ENCODE measurements at places on chromosomes 2 and 18.

DNA sequence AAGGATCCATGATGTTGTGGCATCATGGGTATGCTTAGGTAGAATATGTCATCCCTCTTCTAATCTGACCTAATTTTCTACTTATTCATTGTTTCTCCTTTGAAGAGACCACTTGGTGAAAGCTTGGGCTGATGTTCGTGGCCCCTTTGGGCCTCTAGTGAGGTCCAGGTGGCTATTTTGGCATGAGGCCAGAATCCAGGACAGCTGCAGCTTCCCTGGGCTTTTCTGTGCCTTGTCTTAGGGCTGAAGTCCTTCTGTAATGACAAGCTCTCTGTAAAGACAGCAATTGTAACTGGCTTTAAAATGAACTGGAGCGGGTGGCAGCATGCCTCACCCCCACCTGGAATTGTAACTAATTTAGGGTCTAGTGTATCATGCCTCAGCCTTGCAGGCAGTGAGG is 15.6 kb upstream of the MC2R start:
- DNase-seq, result no peak

GRCh38 chr2:38527338-38528007 is 75.3 kb downstream of the HNRNPLL start:
- no peak for DNase-seq

DNA sequence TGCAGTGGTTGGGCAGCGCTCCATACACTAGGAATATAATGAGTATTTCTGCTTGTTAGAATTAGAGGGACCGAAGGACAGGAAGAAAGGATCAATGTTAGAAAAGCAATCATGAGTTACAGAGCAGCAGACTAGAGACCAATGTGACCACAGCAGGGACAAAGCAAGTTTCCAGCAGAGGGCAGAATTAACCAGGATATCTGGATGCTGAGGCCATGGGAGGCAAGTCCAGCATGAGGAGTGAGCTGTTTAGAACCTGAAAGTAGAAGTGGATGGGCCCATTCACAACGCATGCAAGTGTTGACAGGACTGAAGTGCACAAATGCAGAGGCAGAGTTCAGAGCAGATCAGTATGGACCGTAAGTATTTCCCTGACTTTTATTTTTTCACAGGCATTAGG is 910.4 kb upstream of the GYPC start:
- DNase-seq, result no peak

DNA sequence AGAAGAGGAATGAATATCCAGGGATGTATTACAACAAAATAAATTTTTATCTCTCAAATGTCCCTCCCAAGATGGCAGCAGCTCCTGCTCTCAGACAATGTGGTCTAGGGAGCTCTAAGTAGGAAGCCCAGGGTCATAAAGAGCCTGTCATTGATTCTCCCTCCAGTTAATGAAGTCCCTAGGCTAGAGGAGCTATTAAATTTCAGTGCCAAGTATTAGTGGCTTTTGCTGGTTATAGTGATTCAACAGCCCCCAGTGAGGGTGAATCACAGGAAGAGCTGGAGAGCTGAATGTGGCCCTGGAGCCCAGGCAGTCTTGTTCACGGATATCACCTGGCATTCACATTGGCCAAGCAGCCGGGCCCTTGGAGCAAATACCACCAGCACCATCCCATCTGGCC is 109.8 kb upstream of the YPEL5 start:
- no peak for DNase-seq

- peak; percentile 48 for DNase-seq
Measured at GRCh38 chr2:207528980-207529329, 807 bp upstream of the CREB1 start.

- no peak for DNase-seq
Measured at GRCh38 chr2:105597806-105598803, 146.6 kb upstream of the NCK2 start.

GRCh38 chr18:50636366-50637057 is 76.6 kb downstream of the MAPK4 start:
- DNase-seq, result no peak

GRCh38 chr18:8870528-8870927 is 165.2 kb downstream of the MTCL1 start:
- DNase-seq, result no peak

- DNase-seq, result no peak
Measured at GRCh38 chr18:74266161-74266560, 25.6 kb downstream of the CYB5A start.

Measured in stimulated activated CD4-positive, alpha-beta T cell treated with anti-CD3 and anti-CD28 coated beads, Interleukin-1b, Interleukin-23, amount 100 ng/mL, for 1 hour (primary cell).